Hematopoietic multipotent progenitor cell (in vitro differentiated cells): ENCODE measurements at places on chromosomes 3 and 15. TPM values are rescaled to one million over a fixed set of nuclear protein-coding genes. Genes with fewer than 3 reads are reported as not detected.

DNA sequence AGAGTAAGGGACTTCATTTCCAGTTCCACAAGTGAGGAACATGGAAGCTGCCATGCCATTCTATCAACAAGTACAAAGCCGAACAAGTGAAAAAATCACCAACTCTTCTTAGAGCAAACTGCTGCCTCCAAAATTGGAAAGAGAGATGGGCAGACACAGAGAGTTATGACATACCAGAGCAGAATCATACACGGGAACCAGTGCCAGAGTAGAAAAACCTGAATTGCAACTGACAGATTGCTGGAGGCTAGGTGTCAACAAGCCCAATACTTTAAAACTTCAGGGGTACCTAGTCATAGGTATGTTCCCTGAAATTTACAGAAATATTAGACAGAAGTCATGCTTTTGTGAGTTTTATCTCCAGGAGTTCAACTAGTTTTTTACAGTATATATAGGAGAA lies 62.0 kb downstream of the TTBK2 start:
- DNase-seq: no peak

DNA sequence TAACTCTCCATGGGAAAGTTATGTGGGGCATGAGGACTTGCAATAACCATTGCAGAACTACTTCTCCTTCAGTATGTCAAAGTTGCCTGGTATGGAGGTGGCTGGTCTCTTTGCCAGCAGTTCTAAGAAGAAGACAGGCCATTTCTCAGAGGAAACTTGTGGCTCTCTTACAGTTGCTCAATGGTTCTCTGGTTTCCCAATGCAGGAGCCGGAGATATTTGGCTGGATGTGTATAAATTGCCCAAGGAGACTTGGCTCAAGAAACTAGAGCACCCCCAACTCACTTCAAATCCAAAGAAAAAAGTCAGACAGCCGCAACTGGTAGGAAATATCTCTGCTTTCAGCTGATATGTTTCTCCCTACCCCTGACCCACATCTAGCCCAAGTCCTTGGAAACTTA lies 24.2 kb downstream of the WDR93 start:
- no peak for DNase-seq

GRCh38 chr3:164459521-164460151 lies 618.7 kb downstream of the SI start:
- DNase-seq: no peak

MED12L gene
- total RNA-seq: 47.9 TPM

DNA sequence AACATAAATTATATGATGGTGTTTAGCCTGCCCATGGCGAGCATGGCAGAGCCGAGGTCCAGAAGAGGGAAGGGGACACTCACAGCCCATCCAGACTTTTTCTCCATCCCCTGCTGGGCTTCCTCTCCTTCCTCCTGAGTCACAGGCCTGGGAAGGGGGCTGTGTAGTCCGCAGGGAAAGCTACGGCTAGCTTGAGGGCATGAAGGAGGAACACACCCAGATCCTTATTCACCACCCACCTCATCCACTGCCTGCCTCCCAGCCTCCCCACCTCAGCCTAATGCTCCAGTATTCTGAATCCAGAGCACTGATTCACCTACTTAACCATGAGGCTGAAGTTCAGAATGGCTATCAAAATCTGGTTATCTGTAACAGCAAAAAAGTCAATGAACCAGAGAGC lies 97.8 kb downstream of the OXNAD1 start:
- no peak for DNase-seq

DNA sequence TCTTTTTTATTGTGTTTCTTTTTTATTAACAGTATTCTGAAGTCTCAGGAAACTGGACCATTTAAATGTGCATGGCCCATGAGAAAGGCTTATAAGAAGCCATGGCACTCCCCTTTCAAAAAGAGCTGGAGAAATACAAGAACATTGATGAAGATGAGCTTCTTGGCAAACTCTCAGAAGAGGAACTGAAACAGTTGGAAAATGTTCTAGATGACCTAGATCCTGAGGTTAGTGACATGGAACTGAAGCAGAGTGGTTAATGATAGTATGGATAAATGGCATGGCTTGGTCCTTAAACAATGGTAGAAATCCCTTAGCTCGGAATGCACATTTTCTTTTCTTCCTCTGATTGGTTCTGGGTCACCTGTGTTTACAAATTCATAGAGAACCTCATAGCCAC lies 14.9 kb downstream of the TMOD2 start:
- DNase-seq: no peak

DNA sequence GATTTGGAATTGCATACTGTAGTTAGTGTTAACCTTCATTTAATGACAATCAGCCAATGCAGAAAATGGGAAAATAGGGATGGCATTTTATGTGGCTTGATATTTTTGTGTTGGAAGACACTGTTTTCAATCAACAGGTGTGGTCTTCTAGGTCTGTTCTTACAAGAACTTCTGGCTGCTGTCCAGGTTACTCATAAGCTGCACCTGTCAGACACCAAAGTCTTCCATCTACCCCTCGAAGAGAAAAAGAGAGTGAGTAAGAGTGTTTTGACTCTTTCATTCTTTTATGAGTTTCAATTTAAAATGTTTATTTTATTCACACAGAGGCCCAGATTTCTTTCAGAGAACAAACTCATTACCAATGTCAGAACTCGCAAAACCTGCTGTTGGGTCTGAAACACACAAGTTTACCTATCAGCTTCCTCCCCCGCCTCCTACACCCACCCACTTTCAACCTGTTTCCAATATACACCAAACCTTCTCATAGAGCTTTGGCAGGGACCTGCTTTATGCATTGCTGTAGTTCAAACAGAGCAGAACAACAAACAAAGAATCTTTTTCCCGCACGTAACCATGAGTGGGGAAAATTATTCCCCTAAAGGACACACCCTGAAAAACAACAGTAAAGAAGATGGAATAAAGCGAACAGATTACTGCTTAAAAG lies 767.7 kb upstream of the ALCAM start:
- no peak for DNase-seq

DNA sequence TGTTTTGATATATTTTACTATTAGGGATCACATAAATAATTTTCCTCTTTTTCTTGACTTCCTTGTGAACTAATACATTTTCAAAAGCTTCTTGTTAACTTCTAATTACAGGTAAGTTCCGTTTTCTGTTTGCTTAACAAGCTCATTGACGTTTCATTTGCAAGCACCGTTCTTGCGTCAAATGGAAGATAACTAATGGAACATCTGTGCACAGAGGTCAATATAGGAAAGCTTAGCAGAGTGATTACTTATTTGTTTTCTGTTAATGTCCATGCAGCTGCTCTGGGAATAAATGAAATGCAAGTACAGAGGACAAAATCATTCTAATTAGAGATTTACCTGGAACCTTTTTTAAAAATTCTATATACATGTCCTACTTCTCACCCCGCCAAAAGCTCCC lies 115.5 kb upstream of the C2CD4B start:
- DNase-seq: no peak
